Hair follicle dermal papilla cell (primary cell): ENCODE measurements at places on chromosomes 12 and 14. TPM values are rescaled to one million over a fixed set of nuclear protein-coding genes. Genes with fewer than 3 reads are reported as not detected.

ACOT4 gene
- total RNA-seq = 0.73 and 1.5 TPM in 2 replicates

C14orf39 gene
- 0.16 TPM in 1 of 2 replicates, not detected in the other for total RNA-seq

PCED1B gene
- 0.97 and 1.3 TPM in 2 replicates for total RNA-seq

AMN gene
- 0.16 and 0.24 TPM in 2 replicates for total RNA-seq

CSRP2 gene
- total RNA-seq = 16.7 and 26.2 TPM in 2 replicates

POLE2 gene
- 2.7 and 4.7 TPM in 2 replicates for total RNA-seq

RND1 gene
- total RNA-seq = 0.16 TPM in 1 of 2 replicates, not detected in the other

NCAPD2 gene
- total RNA-seq = 28.1 and 28.2 TPM in 2 replicates

BMP4 gene
- 4.5 and 5.0 TPM in 2 replicates for total RNA-seq

CD163 gene
- 0.24 and 0.49 TPM in 2 replicates for total RNA-seq

CACNA1C gene
- 58.8 and 70.7 TPM in 2 replicates for total RNA-seq

AQP2 gene
- not detected in 2 replicates for total RNA-seq

LRCOL1 gene
- total RNA-seq = not detected in 2 replicates

LRRC10 gene
- not detected in 2 replicates for total RNA-seq

PLBD2 gene
- 58.2 and 65.7 TPM in 2 replicates for total RNA-seq

RFC5 gene
- 5.3 and 8.1 TPM in 2 replicates for total RNA-seq

GLIPR1 gene
- total RNA-seq = 130 and 279 TPM in 2 replicates

ACVR1B gene
- total RNA-seq = 10.7 and 13.1 TPM in 2 replicates

DIO2 gene
- total RNA-seq = 5.8 and 31.8 TPM in 2 replicates

ALKBH2 gene
- total RNA-seq = 10.3 and 14.1 TPM in 2 replicates

GOLT1B gene
- total RNA-seq = 70.6 and 80.4 TPM in 2 replicates

ASPG gene
- under 0.01 TPM in 1 of 2 replicates, not detected in the other for total RNA-seq

KCNC2 gene
- not detected in 2 replicates for total RNA-seq

KCNJ8 gene
- 2.3 and 3.4 TPM in 2 replicates for total RNA-seq
